ENCODE measurements at places on chromosomes 5 and 9.

DNA sequence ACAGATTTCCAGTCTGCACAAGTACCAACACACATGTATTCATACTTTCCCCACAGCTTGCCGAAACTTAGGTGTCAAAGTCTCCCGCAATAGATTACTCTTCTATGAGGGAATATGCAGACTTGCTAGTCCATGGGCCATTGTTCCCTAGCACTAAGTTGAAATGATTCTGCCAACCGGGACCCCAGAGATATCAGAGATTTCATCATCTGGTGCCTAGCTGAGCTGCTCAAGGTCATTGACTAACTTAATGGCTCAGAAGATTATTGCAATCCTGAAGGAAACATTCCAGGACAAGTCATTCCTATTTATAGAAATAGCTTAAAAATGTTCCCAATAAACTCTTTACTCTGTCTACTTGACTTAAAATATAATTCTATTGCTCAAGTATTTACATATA is 202.6 kb downstream of the PIK3R1 start:
- peak; percentile 78 for DNase-seq

DNA sequence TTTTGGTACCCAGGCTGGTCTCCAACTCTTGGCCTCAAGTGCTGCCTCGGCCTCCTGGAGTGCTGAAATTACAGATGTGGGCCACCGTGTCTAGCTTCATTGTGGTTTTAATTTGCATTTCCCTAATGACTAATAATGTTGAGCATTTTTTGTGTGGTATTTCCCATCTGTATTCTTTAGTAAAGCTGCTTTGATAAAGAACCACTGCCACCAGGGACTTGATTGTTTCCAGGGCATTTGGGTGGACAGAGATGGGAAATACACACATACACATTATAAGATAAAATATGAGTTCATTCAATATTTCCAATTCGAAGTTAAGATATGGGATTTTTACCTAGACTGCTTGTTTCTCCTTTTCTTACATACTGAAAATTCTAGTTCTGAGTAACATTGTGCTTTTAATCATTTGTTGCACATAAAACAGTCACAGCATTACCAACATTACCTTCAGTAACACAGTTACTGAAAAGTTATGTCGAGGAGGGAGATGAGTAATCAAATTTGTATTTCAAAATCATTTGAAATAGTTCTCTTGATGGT is 28.9 kb downstream of the HABP4 start:
- no peak for DNase-seq

DNA sequence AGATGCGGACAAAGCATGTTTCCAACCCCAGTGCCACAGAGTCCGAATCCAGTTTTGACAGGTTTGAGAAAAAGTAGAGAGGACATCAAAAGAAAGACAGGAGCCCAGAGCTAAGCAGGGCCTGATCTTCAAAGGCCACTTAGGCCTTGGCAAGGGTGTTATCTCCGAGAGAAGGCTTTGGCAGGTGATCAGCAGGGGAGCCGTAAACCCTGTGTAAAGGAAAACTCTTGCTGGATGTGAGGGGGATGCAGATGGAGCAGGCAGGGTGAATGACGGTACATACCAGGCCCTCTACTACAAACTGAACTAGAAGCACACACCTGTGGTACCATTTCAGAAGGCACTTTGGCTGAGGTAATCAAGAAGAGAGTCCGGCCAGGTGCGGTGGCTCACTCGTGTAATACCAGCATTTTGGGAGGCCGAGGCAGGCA is 1.4 kb upstream of the HNRNPH1 start:
- DNase-seq: peak; percentile 50

GRCh38 chr9:122929796-122930354 is 1.4 kb downstream of the ZBTB26 start:
- DNase-seq: no peak

- DNase-seq: no peak
Observed at GRCh38 chr5:137891849-137892248, 2.6 kb downstream of the PKD2L2 start.

DNA sequence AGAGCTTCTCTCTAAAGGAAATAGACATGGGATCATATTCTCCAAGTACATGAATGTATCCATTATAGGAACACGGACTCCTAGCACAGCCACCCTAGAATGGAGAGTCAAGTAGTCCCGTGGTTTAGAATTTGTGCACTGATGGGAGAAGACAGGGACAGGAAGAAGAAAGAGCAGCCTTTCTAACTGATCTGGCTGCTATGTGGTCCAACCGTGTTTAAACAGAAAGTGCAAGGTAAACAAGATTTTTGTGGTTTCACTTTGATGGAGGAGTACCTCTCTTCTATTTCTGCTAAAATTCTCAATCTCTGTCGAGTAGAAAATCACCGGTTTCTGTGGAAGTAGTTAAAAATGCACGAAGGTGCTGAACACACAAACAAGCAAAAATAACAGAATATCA is 171.3 kb downstream of the ST8SIA4 start:
- DNase-seq: peak; percentile 5

- peak; percentile 86 for DNase-seq
Observed at GRCh38 chr9:14096258-14096922, 217.6 kb downstream of the NFIB start.

GRCh38 chr5:135999406-136000139 is 29.2 kb upstream of the TGFBI start:
- no peak for DNase-seq

GRCh38 chr5:142982821-142983200 is 212.6 kb downstream of the ARHGAP26 start:
- no peak for DNase-seq

DNA sequence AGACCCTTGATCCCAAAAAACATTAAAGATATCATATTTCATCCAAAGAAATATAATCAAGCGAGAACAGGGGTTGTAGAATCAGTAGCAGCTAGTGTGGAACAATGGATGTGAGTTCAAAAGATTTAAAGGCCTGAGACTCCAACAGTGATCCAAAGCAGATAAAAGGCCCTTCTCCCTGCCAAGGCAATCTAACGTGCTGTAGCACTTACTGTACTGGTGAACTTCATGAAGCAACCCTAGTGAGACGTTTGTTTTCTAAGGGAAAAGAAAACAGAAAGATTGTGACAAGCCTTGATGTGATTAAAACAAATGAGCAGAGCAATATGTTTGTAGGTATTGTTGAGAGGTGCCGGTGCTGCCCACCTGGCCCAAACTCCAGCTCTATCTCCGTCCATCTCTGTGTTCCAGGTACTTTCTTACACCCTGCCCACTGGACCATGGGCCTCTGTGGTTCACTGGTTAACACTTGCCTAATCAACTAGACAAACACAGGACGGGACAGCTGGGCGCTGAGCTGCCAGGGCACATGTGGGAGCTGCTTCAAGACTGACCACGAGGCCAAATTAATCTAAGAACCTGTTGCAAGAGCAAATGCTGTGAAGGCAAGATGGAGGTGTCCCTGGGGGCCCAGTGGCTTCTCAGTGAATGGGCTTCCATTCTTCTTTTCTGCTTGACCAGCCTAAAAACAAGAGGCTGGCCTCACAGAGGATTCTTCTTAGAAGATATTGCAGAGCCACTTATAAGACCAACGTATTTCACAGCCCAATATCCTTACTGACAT is 265.5 kb downstream of the CWC27 start:
- DNase-seq: peak; percentile 45

DNA sequence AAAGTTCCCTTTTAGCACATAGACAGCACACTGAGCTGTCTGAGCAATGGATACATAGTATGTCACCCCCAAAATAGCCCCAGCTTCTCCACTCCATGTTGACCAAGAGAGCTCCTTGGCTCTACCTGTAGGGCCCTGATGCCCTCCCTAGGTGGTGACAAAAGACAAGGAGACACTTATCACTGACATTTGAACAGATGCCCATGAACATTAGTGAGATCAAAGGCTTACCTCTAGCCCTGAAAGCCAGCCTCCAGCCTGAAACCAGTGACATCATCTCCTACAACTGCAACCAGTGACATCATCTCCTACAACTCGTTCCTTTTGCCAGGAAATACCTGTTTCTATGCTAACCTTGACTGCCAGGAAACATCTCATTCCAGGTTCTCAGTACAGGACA is 122.7 kb downstream of the FSTL4 start:
- no peak for DNase-seq

DNA sequence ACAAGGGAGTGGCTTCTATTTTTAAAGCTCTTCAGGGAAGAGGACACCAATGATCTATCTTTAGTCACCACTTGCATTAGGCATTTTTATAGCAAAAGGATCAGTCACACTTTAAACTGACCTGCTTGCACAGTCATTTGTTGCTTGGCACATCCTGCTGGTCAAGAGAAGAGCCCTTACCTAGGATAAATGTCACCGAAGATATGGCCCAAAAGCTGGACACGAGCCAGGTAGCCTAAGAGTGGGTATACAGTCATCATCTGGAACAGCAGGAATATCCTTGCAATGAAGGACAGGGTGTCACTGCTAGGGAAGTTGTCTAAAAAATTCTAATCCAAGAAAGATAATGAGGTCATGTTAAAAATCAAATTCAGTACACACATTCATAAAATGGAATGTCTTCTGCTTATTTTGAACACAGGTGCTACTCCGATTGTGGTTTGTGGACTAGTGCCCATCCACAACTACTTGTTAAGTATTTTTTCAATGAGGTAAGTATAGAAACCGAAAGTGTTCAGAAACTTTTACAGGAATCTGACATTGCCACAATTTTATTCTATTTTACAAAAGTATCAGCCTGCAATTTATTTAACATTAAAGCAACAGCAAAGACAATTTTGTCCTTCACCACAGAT is 78.4 kb downstream of the SLC38A9 start:
- DNase-seq: no peak

DNA sequence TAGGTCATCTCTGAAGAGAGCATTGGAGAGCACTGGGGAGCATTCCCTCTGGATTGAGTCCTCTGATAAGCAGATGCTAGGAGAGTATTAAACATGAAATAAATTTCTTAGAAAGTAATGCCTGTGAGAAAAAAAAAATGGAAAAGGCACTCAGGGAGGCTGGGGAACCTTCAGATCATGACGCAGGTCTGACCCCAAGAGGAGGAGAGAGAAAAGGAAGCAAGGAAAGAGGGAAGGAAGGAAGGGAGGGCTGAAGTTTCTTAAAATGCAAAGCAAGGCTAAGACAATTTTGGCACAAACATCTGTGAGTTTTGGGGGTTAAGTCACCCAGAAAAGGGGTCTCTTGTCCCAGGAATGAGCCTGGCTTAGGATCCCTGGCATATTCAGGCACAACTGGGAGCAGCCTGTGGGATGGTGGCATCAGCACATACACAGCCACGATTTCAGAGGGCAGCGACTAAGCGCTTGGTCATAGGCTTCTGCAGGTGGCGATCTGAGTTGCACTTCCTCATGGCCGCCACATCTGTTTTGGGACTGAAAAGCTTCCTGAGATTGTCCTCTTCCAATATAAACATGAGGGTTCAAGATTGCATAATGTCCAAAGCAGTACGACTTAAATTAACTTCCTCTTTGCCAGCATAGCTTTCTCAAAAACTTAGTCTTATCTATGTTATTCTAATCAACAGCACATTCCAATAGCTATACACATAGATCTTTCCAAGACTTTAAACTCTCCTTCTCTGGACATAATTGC is 692.7 kb downstream of the DNAH5 start:
- peak; percentile 11 for DNase-seq

- peak; percentile 72 for DNase-seq
Observed at GRCh38 chr5:130501151-130501865, 597.0 kb downstream of the CHSY3 start.

DNA sequence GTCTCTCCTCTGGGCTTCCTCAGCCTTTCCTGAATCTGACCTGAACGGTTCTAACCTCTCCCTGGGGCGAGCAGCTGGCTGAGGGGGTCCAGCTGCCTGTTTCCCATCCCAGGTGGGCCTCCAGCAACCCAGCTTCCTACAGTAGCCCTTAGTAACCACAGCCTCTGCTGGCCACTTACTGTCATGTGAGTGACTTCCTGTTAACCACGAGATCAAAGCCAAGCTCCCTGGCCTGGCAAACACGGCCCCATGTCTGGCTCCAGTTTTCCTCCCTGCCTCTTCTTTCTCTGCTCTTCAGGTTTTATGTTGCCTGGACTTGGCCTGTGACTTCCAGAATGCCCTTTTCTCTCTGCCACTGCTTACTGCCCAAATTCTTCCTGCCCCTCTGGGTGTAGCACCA is 47.2 kb upstream of the DAB2IP start:
- no peak for DNase-seq

GRCh38 chr9:77725046-77725694 is 77.0 kb upstream of the GNA14 start:
- DNase-seq: no peak

DNA sequence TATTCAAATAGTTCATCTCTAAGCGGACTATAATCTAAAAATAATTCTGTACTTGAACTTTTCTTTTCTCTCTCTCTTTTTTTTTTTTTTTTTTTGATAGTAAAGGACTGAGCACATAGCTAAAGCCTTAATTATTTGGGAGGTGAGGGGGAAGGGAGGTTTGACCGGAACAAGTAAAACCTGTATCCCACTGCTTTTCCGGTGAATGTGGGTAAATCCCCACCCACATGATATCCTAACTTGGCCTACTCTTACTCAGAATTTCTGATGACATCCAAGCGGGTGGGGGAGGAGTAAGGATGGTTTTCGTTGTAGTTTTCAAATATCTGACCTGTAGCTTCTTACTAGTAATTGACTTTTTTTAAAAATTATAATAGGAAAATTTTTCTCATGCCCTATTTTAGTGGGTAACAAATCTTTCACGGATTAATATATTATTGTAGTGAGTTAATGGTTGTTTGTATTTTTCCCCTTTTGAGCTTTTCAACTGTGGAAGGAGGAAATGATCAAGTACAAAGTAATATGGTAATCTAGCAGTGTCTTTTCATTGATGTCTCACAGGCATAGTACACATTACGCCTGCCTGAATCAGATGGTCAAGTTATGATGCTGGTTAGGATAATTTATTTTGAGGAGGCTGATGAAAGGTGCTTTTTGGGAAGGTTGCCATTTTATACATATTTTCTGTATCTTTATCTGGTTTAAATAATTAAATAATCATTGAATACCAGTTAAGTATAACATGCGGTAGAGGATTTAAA is 2.2 kb upstream of the ELL2 start:
- DNase-seq: no peak

GRCh38 chr9:94990897-94991561 is 264.5 kb downstream of the AOPEP start:
- DNase-seq: no peak

GRCh38 chr9:21160178-21160577 is 6.3 kb downstream of the IFNA21 start:
- no peak for DNase-seq

GRCh38 chr9:2465921-2466460 is 155.6 kb upstream of the VLDLR start:
- DNase-seq: peak; percentile 10

DNA sequence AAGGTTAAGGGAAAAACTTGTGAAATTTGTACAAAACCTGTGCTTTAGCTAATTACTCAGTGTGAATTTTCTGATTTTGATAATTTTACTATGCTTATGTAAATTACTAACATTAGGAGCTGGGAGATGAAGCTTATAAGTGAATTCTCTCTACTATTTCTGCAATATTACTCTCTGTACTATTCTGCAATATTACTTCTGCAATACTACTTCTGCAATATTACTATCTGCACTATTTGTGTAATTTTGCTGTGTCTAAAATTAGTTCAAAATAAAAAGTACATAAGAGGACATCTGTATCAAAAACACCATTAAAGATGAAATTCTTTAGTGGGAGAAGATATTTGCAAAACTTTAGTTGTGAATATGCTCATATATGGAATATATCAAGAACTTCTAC is 62.9 kb downstream of the C9 start:
- no peak for DNase-seq

- no peak for DNase-seq
Observed at GRCh38 chr5:125668884-125669283, 754.3 kb upstream of the GRAMD2B start.
